ENCODE measurements at places on chromosomes 12 and 14. TPM values are rescaled to one million over a fixed set of nuclear protein-coding genes. Genes with fewer than 3 reads are reported as not detected.

The RIMBP2 gene
- 0.06 TPM for total RNA-seq

DNA sequence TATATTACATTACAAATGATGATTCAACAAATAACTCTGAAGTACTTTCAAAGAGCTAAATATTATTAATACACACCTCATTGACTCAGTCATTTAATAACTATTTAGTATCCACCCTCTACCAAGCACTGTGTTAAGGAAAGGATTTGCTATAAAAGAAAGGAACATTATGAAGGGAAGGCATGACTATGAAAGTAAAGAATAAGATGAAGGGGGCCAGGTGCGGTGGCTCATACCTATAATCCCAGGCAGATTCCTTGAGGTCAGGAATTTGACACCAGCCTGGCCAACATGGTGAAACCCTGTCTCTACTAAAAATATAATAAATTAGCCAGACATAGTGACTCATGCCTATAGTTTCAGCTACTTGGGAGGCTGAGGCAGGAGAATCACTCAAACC lies 107.9 kb downstream of the PLCZ1 start:
- no peak for DNase-seq

- DNase-seq: no peak
Measured at GRCh38 chr12:111412007-111412829, 6.5 kb downstream of the SH2B3 start.

DNA sequence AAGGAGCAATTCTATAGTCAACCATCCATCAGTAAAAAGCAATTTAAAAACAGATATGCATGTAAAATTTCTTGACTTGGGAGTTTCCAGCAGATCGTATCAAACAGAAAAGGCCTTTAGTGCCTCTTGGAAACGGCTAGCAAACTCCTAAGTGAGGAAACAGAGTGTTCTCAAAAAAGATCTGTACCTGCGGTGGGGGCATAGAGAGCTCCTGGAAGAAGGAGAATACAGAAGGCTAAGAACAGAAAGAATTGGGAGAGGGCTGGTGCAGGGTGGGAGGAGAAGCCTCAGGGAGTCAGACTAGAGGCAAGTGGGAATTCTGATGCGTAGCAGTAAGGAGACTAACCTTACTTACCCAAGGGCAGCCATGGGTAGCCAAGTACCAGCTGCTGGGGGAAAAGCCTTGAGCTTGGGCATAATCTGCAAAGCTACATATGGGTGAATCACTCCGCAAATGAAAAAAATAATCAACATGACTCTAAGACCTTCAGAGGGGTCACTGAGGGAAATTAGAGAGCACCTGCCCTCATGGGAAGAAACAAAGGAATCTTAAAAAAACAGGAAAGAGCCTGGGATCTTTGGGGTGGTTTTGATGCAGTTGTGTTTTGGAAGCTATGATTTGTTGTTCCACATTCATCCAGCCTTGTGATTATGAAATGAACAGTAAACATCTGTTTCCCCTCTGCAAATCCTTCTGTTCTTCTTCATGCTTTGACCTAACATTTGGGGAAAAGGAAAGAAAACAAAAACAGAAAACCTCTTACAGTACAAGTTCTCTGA lies 10.4 kb downstream of the RHOJ start:
- no peak for DNase-seq

The RFC5 gene
- 49.2 TPM for total RNA-seq

DNA sequence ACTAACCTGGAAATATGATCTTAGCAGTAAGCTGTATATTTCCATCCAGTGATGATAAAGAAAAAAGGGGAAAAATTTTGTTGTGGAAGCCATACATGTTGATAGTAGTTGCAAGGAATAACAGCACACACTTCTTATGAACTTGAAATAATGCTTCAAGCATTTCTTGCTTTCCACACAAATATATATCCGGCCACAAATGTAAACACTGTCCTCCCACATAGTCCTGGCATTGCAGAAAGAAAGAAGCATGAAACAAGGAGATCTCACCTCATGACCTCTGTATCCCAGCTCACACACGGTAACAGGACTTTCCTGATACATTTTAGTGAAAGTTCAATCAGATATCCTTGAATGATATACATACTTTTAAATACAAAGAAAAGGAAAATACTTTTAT lies 56.0 kb downstream of the LLPH start:
- DNase-seq: peak; percentile 70

GRCh38 chr14:49898485-49898884 lies 5.6 kb downstream of the ARF6 start:
- DNase-seq: no peak

The KCNH5 gene
- total RNA-seq: 0.68 TPM

The ETFBKMT gene
- 1.3 TPM for total RNA-seq

GRCh38 chr14:61323970-61324369 lies 2.6 kb downstream of the PRKCH start:
- no peak for DNase-seq

The SRGAP1 gene
- total RNA-seq: 2.1 TPM

DNA sequence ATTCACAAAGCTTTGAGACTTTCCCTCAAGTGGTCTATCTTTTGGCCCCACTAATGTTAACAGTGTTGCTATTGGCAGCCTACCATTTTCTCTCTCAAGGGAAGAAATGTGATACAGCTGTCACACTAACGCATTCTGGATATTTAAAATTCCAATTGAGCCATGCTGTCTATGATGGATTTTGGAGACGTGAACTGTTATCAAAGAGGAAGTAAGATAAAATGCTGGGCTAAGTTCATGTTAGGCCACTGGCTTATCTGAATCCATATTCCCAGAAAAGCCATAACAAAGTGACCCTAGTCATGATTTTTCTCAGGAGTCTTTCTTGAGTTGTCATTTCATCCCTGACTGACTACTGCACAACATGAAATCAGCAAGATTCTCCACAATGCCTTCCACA lies 200.2 kb downstream of the PHLDA1 start:
- DNase-seq: no peak

- no peak for DNase-seq
Measured at GRCh38 chr14:52380294-52380693, 66.2 kb downstream of the PTGER2 start.

DNA sequence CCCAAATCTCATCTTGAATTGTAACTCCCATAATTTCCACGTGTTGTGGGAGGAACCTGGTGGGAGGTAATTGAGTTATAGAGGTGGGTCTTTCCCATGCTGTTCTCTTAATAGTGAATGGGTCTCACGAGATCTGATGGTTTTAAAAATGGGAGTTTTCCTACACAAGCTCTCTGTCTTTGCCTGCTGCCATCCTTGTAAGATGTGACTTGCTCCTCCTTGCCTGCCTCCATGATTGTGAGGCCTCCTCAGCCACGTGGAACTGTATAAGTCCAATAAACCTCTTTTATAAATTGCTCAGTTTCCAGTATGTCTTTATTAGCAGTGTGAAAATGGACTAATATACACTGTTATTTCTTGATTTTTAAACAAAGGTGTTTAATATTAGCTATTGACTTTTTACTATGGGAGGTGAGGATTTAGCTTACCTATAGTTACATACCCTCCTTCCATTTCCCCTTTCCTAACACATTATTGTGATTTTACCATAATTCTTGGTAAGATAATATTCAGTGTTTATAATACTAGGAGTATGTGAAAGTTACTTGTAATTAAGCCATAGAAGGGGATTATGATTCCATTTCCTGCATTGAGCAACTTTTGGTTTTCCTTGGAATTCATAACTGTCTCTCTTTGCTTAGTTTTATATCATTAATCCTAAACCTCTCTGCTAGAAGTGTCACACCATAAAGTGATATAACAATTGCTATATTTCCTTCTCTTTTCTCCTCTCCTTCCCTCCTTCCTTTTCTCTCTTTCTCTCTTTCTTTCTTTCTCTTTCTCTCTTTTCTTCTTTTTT lies 151.0 kb upstream of the KRAS start:
- no peak for DNase-seq

The GLT1D1 gene
- total RNA-seq: not detected

GRCh38 chr14:97442363-97442762 lies 645.2 kb downstream of the VRK1 start:
- no peak for DNase-seq

The ANKS1B gene
- total RNA-seq: 1.8 TPM

The GPX2 gene
- not detected for total RNA-seq

The NDUFA12 gene
- 426 TPM for total RNA-seq

DNA sequence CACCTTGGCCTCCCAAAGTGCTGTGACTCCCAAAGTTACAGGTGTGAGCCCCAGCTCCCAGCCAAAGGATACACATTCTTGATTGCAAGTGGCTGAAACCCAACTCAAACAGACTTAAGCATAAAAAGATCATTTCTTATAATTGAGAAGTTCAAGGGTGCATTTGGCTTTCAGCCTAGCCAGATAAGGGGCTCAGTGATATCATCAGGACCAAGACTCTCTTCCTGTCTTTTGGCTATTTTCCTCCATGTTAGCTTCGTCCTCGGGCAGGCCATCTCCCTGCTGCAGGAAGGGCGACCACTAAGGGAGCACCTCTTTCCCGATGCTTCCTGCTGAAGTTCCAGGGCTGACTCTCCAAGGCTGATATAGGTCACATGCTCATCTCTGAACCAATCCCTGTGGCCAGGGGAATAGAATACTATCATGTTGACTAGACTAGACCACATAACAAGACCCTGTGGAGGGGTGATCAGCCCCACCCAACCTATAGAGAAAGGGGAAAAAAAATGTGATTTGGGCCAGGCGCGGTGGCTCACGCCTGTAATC lies 9.8 kb upstream of the KRT8 start:
- DNase-seq: no peak

DNA sequence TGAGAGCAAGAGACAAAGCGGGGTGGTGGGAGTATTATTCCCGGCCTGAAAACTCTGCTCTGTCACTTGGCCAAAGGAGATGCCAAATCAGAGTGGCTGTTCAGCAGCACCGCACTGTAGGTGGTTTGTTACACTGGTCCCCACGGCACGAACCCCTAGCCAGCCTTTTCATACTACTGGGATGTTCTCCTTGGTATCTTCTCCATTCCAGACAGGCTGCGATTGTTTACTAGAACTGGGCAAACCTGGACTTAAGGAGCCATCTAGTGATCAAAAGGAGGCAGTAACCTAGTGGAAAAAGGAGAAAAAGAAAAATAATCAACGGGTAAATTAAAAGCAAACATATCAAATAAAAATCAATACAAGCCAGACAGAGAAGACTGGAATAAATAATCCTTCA lies 58.9 kb upstream of the TMTC2 start:
- peak; percentile 29 for DNase-seq

The KRT79 gene
- total RNA-seq: not detected

- DNase-seq: no peak
Measured at GRCh38 chr14:41900644-41901043, 294.0 kb downstream of the LRFN5 start.

The KRT80 gene
- total RNA-seq: 4.7 TPM

- no peak for DNase-seq
Measured at GRCh38 chr12:46260913-46261476, 7.8 kb downstream of the SLC38A1 start.

GRCh38 chr12:3171195-3171591 lies 94.0 kb downstream of the TSPAN9 start:
- no peak for DNase-seq

DNA sequence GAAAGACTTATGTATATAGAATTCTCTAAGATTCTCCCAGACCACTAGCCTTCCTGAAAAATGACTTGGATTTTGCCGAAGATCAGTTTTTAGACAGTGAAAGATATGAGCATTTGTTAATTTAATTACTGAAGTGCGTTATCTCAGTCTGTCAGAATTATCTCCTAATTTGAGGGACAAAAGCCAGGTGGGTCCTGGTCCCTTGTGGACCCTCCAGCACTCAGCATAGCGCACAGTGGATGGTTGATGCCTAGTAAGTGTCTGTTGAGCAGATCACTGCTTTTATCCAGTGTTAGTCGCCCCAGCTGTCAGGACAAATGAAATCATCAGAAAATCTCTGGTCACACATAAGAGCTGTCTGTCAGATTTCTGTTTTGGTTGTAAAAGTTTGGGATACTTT lies 80.4 kb downstream of the EML1 start:
- no peak for DNase-seq

DNA sequence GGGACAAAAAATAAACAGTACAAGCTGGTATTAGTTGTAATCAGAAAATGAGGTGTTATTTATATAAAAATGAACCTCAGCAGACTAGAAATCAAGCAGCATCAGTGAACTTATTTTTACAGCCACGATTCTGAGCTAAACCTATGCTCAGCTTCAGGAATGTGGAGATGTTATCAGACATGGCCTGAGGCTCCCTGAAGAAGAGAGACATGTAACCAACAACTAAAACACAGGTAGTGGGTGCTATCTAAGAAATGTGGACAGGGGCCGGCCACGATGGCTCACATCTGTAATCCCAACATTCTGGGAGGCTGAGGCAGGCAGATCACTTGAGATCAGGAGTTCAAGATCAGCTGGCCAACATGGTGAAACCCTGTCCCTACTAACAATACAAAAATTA lies 534.3 kb downstream of the VRK1 start:
- DNase-seq: no peak

GRCh38 chr12:91273560-91273959 lies 90.9 kb upstream of the DCN start:
- DNase-seq: no peak

The KRT6C gene
- total RNA-seq: not detected

The LRRC10 gene
- total RNA-seq: not detected

DNA sequence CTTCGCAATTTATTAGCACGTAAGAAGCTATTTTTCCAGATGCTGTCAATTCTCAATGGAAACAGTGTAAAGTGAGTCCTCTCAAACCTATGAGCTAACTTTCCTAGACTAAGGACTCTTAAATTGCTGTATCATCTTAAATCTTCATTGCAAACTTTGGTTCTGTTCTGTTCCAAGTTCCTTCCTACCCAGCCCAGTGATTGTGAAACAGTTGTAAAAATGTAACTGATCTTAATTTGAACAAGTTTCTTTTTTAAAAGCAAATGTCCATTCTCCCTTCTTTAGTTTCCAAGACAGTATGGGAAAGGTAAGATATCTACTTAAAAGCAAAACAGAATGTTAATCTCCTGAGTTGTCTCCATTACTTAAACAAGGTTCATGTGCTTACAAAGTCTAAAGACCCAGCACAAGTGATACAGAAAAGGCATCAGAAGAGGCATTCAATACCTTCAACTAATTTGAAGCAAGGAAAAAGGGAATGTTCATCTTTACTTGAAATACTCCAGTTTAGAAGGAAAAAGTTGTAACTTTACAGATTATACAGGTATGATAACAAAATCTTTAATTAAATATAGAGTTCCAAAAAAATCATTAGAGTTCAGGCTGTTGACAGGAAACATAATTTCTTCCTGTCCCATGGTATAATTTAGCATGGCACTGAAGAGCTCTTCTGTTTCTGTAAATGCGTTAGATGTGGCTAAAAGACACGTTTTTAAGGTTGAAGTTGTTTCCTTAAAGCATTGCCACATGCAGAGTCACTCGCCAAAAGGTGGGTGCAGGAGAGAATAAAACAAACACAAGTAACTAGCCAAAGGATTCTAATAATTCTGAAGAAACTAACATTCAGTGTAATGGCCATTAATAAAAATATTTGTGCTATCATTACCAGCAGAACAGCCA lies 101.5 kb upstream of the USP15 start:
- DNase-seq: no peak

GRCh38 chr14:33589334-33589733 lies 361.5 kb downstream of the EGLN3 start:
- DNase-seq: peak; percentile 29

The LYZ gene
- total RNA-seq: not detected

DNA sequence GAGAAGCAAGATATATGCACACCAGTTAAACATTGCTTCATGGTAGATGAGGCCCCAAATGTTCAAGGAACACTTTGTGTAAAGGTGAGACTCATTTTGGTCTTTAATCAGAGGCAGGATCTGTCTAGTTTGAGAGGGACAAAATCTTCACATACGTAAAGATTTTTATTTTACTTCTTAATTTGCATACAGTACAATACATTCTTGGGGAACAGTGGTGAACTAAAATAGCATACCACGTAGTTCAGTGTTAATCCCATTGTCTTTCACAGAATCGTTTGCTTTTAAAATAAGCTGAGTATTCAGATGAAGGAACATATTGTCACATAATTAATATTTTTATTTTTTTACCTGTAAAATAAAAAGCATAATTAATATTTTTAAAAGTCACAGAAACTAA lies 43.3 kb downstream of the GPATCH2L start:
- no peak for DNase-seq

Data from H4 (cell line).